ENCODE measurements at places on chromosomes 7 and 10.

DNA sequence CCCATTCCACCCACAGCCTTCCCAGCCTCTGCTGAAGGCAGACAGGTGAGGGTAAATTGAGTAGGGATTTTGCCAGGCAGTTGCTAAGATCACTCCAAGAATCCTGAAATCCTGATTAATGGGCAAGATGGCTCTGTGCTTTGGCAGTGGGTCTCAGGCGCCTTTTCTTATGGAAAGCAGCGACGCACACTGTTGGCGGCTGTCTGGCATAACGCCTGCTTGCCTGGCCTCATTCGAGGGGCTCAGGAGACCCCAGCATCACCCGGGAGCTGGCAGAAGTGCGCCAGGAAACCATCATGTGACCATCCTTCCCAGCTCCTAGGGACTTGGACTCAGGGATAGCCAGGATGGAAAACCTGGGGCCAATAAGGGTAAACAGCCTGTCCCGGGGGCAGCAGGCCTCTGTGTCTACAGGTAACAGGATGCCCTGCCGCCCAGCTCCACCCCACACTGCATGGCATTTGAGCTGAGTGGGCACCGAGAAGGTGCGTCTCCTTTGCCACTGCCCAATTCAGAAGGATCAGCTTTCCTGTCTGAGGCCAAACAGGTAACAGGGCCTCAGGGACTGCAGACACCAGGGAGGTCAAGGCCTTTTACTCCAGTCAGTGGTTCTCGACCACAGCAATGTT, 98.6 kb downstream of the FAM53B start:
- no peak for DNase-seq

- peak; percentile 2 for DNase-seq
These were observed at the start of gene CPVL for GRCh38 chr7:29146057-29146706. Gene CPVL, minus strand, starts transcription at chr7:29146537. Its CDS starts 25,476 bp downstream, at chr7:29121061.

GRCh38 chr7:74306004-74306729, 17.0 kb downstream of the CLIP2 start:
- no peak for DNase-seq

GRCh38 chr10:114393482-114393881, 10.8 kb downstream of the AFAP1L2 start:
- DNase-seq: no peak

DNA sequence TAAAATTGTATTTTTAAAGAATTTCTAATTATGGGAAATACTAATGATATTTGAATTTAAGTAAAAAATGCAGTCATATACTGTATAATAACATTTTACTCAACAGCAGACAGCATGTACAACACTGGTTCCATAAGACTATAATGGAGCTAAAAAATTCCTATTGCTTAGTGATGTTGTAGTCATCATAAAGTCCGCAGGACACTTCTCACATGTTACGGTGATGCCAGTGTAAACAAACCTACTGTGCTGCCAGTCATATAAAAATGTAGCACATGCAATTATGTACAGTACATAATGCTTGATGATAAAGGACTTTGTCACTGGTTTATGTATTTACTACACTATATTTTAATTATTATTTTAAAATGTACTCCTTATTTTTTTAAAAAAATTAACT, 629.3 kb downstream of the IPMK start:
- no peak for DNase-seq

GRCh38 chr10:119597405-119598186, 832 bp upstream of the TIAL1 start:
- DNase-seq: no peak

GRCh38 chr10:5402798-5403197, 1.8 kb downstream of the TUBAL3 start:
- no peak for DNase-seq

GRCh38 chr7:24038993-24039392, 245.0 kb upstream of the NPY start:
- DNase-seq: no peak

DNA sequence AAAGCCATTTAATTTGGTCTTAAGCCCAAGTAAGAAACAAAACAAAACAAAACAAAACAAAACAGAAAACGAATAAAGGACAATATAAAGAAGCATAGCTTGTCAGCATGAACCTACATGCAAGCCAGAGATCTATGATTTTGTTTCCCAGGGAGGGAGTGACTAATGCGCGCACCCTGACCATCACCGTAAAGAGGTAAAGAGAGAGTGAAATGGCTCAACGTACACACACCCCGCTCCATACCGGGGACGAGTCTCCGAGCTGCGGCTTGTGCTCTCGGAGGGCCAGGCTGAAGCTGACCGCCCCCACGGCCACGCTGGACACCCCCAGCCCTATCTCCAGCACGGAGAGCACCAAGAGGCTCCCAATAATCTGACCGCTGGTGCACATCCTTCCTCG, 1.1 kb downstream of the TMEM196 start:
- DNase-seq: peak; percentile 1

DNA sequence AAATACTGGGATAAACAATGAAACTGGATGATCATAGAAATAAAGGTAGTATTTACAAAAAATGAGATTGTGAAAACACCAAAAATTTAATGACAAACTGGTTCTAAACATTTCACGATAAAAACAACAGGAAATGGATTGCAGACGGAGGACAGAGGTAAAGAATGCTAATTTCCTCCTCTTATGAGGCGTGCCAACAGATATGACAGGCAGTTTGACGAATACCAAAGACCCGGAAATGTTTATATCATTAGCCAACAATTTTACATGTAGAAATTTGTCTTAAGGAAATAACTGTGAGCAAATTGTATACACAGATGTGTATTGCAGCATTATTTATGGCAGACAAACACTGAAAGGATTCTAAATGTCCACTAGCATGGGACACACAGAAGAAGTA, 162.0 kb upstream of the MGMT start:
- DNase-seq: no peak

GRCh38 chr10:106825576-106826364, 338.7 kb downstream of the SORCS1 start:
- no peak for DNase-seq

DNA sequence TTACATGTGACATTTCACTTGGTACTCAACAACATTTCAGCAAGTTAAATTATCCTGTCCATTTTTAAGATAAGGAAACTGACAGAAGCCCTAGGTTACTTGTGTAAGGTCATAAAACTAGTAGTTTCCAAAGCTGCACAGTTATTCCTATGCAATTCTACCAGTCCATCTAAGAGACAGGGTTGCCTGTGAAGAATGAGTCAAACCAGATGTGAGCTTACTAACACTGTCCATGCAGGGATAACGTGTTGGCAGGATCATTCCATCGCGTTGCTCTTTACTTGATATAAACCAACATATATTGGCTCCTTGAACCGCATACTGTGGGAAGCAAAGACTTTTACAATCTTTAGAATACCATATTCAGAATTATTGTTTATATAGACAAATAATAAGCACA, 280.9 kb upstream of the HGF start:
- DNase-seq: peak; percentile 56

DNA sequence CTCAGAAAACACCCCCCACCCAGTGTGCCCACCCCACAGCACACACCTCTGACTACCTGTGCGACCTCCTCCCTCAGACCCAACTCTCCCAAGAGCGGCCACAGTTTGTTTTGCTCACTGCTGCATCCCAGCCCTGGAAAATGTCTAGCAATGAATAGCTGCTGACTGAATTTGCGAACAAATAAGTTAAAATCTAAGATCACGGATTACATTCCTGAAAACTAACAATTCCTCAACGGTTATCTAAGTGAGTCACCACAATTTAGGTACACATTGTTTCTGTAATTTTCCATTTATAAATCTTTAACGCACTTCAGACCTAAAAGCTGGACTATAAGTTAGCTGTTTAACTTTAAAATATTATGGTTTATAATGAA, 235.2 kb downstream of the ZMYND11 start:
- DNase-seq: no peak

DNA sequence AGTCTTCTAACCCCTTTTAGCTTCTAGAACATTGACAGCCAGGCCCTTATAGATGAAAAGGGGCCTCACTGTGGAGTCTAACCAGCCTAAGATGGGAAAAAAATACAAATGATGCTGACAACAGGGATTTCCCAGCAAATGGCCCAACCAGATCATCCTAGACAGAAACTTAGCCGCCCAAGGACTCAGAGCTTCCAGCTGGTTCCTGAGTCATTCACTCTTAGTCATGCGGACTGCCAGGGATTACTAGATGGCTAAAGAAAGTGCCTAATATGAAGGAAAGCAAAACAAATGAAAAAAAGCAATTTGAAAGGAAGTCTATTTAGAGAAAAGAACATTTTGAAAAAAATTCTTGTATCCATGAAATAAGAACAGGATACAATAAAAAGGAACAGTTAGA, 23.7 kb downstream of the TSPAN14 start:
- peak; percentile 89 for DNase-seq

DNA sequence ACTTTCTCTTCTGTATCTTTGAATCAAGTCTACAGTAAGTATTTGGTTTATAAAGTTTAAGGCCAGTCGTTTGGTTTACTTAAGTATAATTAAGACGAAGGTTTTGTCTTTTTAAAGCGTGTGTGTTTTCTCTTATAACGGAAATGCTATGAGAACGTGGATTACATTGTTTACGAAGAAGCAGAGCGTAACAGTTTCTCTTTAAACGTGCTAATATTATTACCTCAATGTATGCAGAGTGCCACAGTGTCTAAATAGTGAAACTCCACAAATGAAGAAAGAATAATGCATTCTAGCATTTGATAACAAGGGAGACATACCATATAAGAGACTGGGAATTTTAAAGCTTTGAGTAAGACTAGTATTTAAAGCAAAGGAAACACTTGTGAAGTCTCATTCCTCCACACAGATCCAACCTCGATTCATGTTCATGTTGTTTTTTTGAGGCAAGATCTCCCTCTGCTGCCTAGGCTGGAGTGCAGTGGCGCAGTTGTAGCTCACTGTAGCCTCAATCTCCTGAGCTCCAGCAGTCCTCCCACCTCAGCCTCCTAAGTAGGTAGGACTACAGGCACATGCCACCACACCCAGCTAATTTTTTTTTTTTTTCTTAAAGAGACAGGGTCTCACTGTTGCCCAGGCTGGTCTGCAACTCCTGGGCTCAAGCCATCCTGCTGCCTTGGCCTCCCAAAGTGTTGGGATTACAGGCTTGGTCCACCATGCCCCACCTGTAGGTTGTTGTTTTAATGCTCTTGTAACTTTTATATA, 75.1 kb downstream of the ANKRD61 start:
- peak; percentile 53 for DNase-seq

- no peak for DNase-seq
These were observed 159.8 kb downstream of the PIP4K2A start for GRCh38 chr10:22554461-22555182.

DNA sequence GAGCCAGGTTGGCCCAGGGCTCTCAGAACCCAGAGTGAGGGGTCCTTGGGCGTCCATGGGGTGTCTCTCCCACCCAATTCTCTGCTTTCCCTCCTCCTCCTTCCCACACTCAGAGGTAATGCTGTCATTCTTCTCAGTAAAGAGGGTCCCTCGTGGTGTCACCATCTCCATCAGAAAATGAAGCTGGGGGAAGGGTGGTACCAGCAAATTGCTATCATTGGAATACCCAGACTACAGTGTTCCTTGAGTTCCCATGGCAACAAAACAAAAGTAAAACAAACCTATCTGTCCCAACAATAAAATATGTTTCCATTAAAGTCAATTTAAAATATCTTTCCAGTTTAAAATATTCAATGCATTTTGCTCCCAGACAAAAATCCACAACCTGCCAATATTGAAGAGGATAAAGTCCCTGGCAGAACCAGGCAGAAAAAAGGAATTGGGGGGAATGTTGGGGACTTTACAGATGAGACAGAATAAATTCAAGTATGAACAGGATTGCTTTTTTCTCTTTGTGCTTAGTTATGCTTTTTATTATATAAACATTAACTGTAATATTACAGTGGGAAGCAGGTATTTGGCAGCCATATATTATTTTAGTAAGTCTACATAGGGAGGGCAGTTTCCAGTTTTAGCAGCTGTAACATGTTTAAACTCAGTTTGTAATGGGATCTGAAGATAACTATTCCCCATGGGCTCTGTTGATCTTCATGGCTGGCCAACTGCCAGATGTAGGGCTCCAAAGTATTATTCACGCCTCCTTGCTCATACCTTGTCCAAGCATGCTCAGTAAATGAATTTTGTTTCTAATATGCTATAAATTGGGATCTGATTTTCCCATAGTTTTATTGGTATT, 182.1 kb downstream of the ARID5B start:
- peak; percentile 60 for DNase-seq

DNA sequence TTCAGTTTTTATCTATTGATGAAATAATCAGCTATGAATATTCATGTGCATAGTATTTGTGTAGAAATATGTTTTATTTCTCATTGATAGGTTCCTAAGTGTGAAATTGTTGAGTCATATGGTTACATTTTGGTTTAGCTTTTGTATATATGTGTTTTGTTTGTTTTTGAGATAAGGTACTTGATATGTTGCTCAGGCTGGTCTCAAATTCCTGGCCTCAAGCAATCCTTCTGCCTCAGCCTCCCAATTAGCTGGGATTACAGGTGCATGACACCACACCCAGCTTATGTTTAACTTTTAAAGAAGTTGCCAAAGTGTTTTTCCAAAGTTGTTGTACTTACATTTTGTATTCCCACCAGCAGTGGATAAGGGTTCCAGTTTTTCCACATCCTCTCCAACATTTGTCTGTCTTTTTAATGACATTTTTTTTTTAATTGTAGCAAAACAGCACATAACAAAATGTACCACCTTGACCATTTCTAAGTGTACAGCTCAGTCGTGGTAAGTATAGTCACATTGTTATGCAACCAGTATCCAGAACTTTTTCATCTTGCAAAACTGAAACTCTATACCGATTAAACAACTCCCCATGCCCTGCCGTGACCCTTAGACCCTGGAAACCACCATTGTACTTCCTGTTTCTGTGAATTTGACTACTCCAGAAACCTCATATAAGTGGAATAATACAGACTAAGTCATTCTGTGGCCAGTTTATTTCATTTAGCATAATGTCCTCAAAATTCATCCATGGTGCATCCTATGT, 12.6 kb upstream of the UBE2D1 start:
- DNase-seq: no peak

GRCh38 chr10:129772468-129773358, 191.4 kb downstream of the EBF3 start:
- DNase-seq: no peak

GRCh38 chr7:12004581-12004980, 172.6 kb upstream of the THSD7A start:
- no peak for DNase-seq

DNA sequence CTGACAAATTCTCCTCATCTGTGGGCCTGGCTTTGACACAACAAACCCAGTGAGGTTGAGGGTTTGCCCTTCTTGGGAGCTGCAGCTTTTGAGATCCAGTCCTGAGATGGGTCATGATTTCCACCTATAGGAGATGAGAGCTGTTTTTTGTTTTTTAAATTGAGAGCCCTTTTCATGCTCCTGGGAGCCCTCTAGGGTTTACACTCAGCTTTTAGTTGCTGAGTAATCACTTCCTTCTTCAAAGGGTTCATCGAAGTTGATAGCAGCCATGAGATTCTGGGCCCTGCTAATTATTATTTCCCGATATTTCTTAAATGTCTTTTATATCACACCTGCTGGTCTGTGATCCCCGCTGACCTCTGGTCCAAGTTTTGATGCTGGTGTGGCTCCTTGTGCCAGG, 47.3 kb upstream of the VIPR2 start:
- no peak for DNase-seq

- no peak for DNase-seq
These were observed 41.6 kb downstream of the SH2D4B start for GRCh38 chr10:80579181-80579763.

GRCh38 chr10:350981-351501, 215.8 kb downstream of the ZMYND11 start:
- DNase-seq: no peak

GRCh38 chr10:67763499-67764011, 67.6 kb upstream of the CTNNA3 start:
- peak; percentile 62 for DNase-seq
